Bone marrow (tissue), 2 donors: ENCODE measurements at places on chromosomes 12 and 14.

- DNase-seq: no peak
Measured at GRCh38 chr14:51176839-51177238, 63.2 kb upstream of the TMX1 start.

- DNase-seq: no peak
Measured at GRCh38 chr12:71161591-71161990, 3.8 kb upstream of the TSPAN8 start.

DNA sequence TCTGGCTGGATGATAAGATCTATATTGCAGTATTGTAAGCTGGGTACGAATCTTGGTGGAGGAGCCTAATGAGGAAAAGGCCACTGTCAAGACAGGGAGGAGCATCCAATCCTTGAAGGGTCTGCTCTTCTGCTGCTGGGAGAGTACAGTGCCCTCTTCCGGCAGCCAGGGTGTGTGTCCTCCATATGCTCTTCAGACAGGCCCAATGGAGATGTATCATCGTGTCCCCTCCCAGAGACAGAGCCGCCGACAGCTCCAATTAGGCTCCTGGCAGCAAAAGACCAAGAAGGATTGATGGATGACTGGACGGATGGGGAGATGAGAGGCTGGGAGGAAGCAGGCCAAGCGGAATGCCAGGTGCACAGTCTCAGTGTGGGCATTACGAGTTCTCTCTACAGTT, 51.6 kb upstream of the PIWIL1 start:
- no peak for DNase-seq

GRCh38 chr12:26244503-26244902, 49.1 kb downstream of the SSPN start:
- DNase-seq: no peak

DNA sequence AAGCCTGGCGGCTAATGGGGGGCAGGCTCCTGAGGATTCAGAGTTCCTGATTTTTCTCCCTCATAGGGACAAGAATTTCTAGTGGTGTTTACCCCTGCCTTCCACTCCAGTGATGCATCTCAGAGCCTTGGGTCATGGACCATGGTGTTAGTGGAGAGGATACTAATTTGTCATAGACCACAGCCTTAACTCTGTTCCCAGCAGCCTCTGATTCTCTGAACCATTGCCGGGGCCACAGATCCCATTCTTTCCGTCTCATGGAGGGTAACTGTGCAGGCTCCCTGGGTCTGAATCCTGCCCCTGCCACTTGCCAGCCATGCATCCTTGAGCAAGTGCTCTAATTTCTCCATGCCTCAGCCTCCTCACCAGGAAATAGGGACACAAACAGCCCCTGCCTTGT, 55.1 kb downstream of the RPH3A start:
- DNase-seq: no peak

GRCh38 chr12:581746-582145, 81.5 kb downstream of the NINJ2 start:
- DNase-seq: no peak

- no peak for DNase-seq
Measured at GRCh38 chr14:62253171-62253570, 491.0 kb downstream of the SNAPC1 start.
